IMR-90 (cell line): ENCODE measurements at places on chromosomes 12 and 14. TPM values are rescaled to one million over a fixed set of nuclear protein-coding genes. Genes with fewer than 3 reads are reported as not detected.

DNA sequence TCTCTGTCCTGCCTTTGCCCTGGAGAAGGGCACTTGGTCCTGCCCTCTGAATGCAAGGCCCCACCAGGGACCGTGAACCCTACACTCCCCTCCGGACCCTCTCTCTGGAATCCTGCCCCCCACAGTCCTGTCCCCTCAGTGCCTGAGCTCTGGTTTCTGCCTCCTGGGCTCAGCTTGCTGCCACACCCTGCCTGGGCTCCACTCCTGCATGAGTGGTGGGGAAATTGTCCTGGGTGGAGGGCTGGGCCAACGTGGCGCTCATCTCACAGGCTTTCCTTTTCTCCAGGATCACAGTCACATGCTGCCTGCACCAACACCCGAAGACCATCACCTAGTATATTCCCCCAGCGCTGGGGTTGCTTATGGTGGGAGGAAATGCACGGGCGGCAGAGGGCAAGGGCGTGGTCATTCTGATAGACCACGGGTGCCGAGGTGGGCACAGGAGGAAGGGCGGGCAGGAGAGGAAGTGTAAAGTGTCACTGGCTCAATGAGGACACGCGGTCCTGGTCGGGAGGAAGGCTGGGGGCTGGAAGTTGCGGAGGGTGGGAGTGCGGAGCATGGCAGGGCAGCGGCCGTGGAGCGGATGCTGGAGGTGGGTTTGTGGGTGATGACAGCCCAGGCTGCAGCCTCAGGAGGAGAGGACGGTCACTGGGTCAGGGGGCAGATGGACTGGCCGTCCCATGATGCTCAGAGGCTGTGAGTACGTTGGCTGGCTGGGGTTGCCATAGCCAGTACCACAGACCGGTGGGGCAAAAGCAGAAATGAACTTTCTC, 99.5 kb downstream of the KIF26A start:
- no peaks in the 10 kb centered on the region for H3K36me3 ChIP-seq
- no peaks in the 10 kb centered on the region for H3K4me1 ChIP-seq
- DNase-seq, result no peak
- no peak overlapping the region for H3K27ac ChIP-seq
- H3K27me3 ChIP-seq, result no peaks in the 10 kb centered on the region
- no peak overlapping the region for H3K4me3 ChIP-seq

ACSM4 gene
- not detected in 2 replicates for total RNA-seq

DNA sequence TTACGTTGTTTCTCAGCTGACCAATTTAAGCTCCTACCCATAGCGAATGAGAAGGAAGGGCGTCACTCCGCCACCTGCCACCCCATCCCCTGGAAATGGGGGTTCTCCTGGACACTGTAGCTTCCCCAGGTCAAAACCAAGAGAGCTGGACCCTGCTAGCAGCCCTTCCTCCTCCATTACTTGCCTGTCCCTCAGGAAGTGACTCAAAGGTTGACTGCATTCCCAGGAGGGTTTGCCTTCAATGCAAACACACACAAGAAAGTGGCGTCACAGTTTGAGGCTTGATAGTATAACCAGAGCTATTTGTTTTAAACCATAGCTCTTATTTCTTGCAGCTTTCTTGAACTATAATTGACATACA, 79.1 kb downstream of the KCNK13 start:
- H3K4me3 ChIP-seq, result no peak overlapping the region
- peaks cover 4% of the 10 kb centered on the region; the same call in 1 of the 2 replicates for H3K27me3 ChIP-seq
- H3K36me3 ChIP-seq, result no peaks in the 10 kb centered on the region
- H3K27ac ChIP-seq, result no peak overlapping the region

DNA sequence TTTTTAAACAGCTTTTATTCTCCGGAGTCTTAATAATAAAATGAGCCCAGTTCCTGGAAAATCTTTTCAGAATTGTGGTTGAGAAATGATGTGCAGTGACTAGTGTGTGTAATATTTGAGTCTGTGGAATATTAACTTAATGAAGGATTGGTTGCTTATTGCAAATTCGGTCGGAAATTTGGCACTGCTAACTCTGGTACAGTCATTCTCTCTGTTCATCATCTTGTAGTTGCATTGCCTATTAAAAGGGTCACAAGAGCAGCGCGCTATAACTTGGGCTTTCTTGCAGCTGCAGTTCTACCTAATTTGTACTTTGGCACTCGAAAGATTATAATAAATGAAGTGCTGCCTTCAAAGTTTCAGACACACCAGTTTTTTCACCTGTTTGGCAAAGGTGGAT, 146.0 kb downstream of the FLRT2 start:
- H3K4me3 ChIP-seq, result no peak overlapping the region
- H3K27ac ChIP-seq, result no peak overlapping the region
- H3K36me3 ChIP-seq, result no peaks in the 10 kb centered on the region
- H3K27me3 ChIP-seq, result no peaks in the 10 kb centered on the region

DNA sequence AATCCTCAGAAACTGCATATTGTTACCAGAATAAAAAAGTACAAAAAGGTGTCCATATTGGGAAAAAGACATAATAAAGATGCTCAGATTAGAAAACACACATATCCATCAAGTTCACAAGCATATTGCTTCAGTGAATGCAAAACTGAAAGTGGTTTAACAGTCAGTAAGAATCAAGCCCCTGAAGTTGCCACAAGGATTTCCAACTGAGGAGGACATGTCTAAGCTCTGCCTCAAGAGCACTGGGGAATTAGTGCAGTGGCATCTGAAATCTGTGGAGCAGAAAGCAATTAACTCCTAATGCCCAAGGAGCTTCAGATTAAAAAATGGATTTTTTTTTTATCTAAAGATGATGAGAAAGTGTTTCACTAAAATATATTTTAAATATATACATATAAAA, 113.2 kb downstream of the DENND5B start:
- peaks cover 7% of the 10 kb centered on the region for H3K36me3 ChIP-seq
- no peaks in the 10 kb centered on the region for H3K27me3 ChIP-seq
- no peaks in the 10 kb centered on the region for H3K4me1 ChIP-seq
- H3K27ac ChIP-seq, result no peak overlapping the region
- DNase-seq, result no peak

- H3K36me3 ChIP-seq, result no peaks in the 10 kb centered on the region
- no peak overlapping the region for H3K27ac ChIP-seq
- DNase-seq, result peak; percentile 3
- H3K4me3 ChIP-seq, result no peak overlapping the region
- H3K27me3 ChIP-seq, result no peaks in the 10 kb centered on the region
These were observed 1838.6 kb upstream of the SEL1L start for GRCh38 chr14:83372271-83372670.
